ENCODE measurements at places on chromosomes 3 and 15.
A peak's percentile ranks its signal among the peaks of the same experiment; 100 is the strongest.

DNA sequence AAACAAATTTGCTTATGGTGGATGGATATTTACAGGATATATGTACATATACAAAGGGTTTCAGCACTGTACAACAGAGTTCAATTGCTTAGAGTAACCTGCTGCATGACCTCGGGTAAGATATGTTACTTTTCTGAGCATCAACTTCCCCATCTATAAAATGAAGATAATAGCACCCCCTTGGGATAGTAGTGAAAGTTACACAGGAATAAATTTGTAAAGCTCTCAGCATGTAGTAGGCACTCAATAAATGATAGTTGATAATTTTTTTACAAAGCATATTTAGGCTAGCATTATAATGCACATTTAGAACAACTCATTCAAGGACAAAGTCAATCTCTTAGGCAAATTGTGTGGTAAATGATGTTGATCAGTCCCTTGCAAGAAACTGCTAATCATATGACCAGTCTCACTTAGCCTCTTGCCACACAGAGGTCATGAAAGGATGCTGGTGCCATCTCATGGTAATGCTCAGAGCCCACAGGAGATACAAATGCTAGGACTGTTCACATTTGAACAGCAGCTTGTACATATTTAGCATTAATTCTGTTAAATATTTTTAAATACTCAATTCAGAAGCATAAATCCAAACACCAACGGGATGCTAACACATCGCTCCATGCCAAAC, 123.9 kb downstream of the MAGI1 start:
- DNase-seq: no peak

- no peak for DNase-seq
These were observed 72.0 kb downstream of the CCR4 start for GRCh38 chr3:33023176-33024136.

DNA sequence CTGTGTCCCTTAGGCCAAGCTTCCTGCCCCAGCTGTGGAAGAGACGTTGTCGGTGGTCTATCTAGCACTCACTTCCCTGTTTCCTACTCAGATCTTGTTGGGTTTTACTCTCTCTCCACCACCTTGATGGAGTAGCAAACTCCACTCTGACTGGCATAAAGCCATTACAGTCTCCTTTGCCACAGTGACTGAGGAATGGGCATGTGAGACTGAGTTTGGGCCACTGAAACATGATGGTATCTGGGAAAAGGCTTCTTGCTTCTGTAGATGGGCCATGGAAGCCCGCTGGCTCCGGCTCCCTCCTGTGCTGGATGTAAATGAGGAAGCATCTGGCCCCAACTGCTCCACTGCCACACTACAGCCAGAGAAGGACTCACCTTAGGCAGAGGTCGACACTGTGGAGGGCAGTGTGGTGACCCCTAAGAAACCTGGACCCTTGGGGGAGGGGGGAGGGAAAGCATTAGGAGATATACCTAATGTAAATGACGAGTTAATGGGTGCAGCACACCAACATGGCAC, 9.4 kb upstream of the CAMK1 start:
- DNase-seq: no peak

DNA sequence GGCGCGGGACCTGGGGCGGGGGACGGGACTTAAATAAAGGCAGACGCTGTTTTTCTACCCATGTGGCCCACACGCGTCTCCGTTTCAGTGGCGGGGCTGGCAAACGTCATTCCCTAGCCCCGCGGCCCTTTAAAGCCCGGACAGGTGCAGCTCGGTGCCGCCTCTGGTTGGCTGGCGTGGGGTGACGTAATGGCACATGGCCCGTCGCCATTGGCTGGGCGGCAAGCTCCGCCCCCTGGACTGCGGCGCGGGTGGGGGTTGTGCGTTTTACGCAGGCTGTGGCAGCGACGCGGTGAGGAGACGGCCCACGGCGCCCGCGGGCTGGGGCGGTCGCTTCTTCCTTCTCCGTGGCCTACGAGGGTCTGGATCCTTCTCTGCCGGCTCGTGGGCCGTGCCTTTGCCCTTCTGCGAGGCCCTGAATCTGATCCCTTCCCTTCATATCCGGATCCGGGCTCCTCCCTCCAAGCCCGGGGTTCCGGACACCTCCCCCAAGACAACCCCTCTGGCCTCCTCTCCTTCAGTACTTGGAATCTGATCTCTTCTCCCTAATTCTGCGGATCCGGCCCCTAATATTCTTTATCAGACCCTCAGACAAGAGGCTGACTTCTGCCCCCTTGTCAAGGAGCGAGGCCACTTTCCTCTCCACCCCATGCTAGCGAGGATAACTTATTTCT, at the start of gene CRELD1:
CRELD1 (plus strand) TSS at position 274 of the 674 bp plus-strand sequence. CDS start 605 bp downstream, outside the sequence.
- DNase-seq: peak; percentile 96

GRCh38 chr15:98813951-98814350, 165.6 kb downstream of the IGF1R start:
- DNase-seq: no peak

GRCh38 chr3:196260784-196261183, 26.7 kb downstream of the PCYT1A start:
- no peak for DNase-seq

GRCh38 chr3:37447732-37448131, 273.4 kb upstream of the LRRFIP2 start:
- DNase-seq: no peak

- DNase-seq: no peak
These were observed 683.2 kb downstream of the AGBL1 start for GRCh38 chr15:86762874-86763273.
